CD8-positive, alpha-beta T cell (primary cell): ENCODE measurements at places on chromosomes 3 and 15.

- no peak for DNase-seq
These were observed 85.1 kb downstream of the PDCD6IP start for GRCh38 chr3:33883538-33883950.

DNA sequence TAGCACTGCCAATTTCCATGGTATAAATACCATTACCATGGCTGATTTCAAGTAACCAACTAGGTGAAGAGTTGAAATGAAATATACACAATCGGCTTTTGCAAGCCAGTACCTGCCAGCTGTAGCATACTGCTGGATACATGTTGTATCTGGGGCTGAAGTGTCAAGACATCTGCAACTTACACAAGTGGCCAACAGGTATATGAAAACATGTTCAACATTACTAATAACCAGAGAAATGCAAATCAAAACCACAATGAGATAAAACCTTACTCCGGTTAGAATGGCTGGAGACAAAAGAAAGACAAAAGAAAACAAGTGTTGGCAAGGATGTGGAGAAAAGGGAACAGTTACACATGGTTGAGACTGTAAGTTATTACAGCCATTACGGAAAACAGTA lies 11.6 kb downstream of the ATOSA start:
- DNase-seq = no peak

- no peak for DNase-seq
These were observed 96.5 kb upstream of the MYO5C start for GRCh38 chr15:52392008-52392687.

- DNase-seq = no peak
These were observed 138.9 kb downstream of the PDE8A start for GRCh38 chr15:85120351-85121113.

DNA sequence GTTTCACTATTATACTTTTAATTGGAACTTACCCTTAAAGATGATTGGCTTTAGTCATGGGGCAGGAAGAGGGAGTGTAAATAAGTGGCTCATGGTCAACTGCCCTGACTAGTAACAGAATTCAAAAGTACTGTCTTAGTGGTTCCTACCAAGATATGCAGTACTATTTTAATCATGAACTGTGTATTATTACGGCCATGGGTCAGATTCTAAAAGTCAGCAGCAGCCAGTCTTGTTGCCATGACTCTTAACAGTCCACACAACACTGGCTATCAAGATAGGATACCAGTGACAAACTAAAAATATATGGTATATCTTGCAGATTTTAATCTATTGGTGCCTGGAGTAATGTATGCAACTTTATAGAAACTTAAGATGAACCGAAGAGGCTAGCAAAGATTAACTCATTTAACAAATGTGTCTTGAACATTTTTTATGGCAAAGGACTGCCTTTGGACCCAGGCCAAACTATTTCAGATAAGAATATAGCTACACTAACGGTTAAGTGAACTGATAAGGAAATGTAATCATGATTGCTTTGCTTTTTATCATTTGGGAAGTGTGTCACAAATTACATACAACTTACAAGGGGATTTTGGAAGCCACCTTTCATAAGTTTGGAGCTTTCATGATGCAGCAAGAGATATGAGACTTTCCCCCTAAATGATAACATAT lies 163.7 kb downstream of the TCF12 start:
- DNase-seq = no peak

GRCh38 chr3:54356261-54357045 lies 234.1 kb downstream of the CACNA2D3 start:
- DNase-seq = no peak

DNA sequence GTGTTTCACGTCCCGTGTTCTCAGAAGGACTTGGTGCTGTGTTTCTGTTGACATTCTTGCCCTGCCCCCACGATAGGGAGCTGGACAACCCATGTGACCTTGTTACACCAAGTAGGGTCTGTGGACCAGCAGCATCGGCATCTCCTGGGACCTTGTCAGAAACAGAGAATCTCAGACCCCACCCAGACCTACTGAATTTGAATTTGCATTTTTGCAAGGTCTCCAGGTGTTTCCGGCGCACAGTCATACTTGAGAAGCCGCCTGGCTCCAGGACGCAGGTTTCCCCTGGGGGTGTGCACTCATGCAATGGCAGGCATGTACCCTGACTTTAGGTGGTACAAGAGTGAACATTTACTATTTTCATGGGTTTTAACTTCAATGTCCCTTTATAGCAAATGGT lies 117.9 kb downstream of the TLE3 start:
- no peak for DNase-seq

DNA sequence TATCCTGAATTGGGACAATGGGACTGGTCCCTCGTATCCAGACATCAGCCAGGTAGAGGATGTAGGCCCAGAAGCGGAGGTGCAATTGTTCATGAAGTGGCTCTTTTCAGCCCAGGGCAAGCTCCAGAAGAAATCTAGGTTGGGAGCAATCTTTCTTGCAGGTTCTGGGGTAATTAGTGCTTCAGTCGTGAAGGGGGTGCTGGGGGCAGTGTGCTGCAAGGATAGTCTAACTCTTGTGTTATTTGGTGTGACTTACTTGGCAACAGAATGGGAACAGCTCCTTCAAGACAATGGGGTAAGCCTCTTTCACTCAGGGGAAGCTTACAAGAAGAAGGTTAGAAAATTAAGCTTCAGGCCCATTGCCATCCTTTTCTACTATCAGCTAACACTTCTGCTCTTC lies 273.0 kb downstream of the DIPK2A start:
- no peak for DNase-seq
